ENCODE measurements at places on chromosomes 11 and 22. TPM values are rescaled to one million over a fixed set of nuclear protein-coding genes. Genes with fewer than 3 reads are reported as not detected.

GRCh38 chr11:46259971-46260560 is 17.4 kb upstream of the CREB3L1 start:
- no peak for DNase-seq

DNA sequence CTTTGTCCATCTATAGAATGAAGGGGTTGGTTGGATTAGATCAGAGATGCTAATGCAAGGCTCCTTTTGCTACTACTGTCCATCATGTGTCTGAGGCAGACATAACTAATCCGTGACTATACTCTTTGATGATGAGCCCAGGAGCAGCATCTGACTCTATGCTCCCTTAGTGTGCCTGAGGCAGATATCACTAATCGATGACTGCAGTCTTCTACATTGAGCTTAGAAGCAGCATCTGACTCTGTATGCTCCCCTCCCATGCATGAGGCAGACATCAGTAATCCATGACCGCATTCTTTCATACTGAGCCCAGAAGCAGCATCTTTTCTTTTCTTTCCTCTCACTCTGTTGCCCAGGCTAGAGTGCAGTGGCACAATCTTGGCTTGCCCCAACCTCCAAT is 4.2 kb downstream of the TCN2 start:
- no peak for DNase-seq

FBXO7 gene
- total RNA-seq, result 39.5 TPM

ARL14EP gene
- total RNA-seq, result 33.9 TPM

DNA sequence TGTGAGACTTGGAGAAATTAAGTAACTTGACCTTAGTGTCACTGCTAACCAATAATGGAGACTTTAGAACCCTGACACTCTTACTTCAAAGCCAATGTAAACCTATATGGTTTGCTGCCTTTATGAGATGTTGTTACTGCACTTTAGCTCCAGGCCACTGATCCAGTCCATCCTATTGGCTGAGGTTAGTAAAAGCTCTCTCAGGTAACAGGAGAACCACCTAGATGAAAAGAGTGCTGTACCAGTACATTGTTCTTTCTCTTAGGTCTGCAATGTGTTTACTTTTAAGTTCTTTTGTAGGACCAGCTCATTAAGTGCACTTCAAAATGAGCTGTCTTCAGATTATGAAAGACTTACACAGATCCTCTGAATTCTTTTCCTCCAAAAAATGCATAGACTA is 994.0 kb upstream of the FAT3 start:
- no peak for DNase-seq

RAG2 gene
- total RNA-seq, result not detected

GRCh38 chr11:115869780-115870431 is 365.7 kb upstream of the CADM1 start:
- peak; percentile 50 for DNase-seq

- no peak for DNase-seq
Measured at GRCh38 chr11:11065396-11065795, 207.5 kb upstream of the ZBED5 start.

DNA sequence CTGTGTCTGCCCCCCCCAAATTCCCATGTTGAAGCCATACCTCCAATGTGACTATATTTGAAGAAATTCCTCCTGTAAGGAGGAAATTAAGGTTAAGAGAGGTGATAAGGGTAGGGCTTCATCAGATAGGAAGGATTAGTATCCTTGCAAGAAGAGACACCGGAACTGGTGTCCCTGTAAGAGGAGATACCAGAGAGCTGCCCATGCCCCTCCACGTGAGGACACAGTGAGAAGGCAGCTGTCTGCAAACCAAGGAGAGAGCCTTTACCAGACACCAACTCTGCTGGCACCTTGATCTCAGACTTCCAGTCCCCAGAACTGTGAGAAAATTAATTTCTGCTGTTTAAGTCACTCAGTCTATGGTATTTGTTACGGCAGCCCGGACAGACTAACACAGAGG is 109.3 kb downstream of the ARFGAP2 start:
- no peak for DNase-seq

IL10RA gene
- total RNA-seq, result 0.26 TPM

SLC43A1 gene
- total RNA-seq, result 19.8 TPM

DNA sequence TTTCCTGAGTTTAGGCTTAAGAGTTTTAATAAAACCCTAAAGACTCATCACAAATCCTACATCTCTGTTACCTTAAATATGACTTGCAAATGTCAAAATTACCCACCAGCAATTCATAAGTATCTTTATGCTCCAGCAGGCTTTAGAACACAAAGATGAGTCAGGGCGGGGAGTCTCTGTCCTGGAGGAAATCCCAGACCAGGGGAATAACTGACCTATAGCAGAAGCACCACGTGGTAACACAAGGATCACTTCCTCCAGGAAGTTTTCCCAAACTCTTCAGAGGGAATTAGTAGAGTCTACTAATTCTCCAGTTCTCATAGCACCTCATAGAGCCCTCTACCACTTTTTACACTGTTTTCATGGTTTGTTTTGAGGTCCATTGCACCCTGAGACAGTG is 217.0 kb downstream of the NAV2 start:
- DNase-seq, result peak; percentile 33

DNA sequence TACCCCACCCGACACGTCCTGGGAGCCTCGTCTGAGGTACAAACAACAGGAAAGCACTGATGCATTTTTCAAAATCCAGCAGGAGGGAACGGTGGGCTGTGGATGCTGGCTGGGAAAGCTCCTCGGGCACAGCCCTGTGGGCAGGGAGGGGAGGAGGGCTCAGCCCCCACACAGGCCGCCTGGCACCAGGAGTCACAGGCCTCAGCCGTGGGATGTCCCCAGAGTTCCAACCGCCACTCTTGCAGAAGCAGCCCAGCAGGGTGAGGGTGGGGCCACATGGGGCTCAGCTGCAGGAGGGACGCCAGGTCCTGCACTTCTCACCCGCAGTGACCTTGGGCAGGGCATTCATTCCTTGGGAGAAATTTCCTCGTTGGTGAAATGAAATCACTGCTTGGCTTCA is 274.6 kb downstream of the BRD1 start:
- no peak for DNase-seq

GRCh38 chr11:56706486-56706885 is 7.6 kb downstream of the OR9G1 start:
- no peak for DNase-seq

- no peak for DNase-seq
Measured at GRCh38 chr11:66366844-66367477, 4.6 kb downstream of the SLC29A2 start.

DNA sequence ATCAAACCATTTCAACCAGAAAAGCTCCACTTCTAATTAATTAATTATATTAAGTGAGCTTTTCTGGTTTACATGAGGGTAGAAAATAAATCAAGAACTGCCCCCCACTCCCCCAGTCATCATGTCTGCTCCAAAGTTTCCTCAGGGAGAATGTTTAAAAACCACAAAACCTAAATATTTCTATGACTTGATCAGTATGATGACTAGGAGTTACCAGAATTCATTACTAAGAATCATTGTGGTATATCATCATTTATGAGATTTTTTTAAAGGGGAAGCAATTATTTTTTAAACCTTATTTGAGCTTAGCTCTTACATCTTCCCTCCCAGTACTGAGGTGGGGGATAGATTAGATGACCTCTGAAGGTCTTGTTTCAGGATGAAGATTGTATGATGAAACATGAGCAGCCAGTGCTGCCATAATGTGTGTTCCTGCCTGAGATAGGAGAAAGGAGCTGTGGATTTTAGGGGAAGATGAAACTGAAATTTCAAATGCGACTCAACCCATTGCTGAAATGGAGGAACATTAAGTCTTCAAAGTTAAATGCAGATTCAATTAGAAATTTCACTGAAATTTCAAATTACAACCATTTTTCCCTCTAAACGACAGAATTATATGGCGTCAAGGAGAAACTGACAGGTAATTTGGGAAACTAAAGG is 401.3 kb upstream of the CADM1 start:
- peak; percentile 40 for DNase-seq

- DNase-seq, result no peak
Measured at GRCh38 chr11:12626616-12627015, 47.6 kb upstream of the TEAD1 start.

Data from fibroblast of lung (primary cell).